ENCODE measurements at places on chromosomes 2 and 18.

DNA sequence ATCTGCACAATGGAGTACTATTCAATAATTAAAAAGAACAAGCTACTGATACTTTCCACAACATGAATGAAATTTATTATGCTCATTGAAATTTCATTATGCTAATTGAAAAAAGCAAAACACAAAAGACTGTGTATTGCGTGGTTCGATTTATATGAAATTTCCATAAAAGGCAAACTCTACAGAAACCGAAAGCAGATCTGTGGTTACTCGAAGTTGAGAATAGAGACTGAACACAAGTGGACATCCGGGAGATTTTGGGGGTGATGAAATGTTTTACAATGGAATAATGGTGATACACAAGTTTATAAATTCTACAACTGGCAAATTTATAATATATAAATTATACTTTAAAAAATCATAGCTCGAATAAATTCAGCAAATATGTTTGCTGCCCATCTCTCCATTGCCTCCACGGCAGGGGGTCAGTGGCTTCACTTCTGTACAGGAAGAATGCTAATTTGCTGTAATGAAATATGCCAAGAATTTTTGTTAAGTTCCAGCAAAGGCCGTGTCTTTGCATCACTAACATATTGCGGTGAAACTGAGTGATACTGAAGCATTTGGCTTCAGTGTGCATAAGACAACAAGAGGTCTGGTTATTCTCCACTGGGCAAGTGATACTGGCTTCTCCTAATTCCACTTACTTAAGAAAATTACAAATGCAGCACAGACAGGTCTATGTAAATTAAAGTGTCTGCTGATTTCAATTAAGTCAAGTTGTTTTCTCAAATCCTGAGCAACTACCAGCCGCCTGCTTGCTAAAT is 96.7 kb downstream of the TMEM163 start:
- DNase-seq, result no peak

GRCh38 chr2:20352230-20352578 is 1.6 kb upstream of the PUM2 start:
- no peak for DNase-seq

DNA sequence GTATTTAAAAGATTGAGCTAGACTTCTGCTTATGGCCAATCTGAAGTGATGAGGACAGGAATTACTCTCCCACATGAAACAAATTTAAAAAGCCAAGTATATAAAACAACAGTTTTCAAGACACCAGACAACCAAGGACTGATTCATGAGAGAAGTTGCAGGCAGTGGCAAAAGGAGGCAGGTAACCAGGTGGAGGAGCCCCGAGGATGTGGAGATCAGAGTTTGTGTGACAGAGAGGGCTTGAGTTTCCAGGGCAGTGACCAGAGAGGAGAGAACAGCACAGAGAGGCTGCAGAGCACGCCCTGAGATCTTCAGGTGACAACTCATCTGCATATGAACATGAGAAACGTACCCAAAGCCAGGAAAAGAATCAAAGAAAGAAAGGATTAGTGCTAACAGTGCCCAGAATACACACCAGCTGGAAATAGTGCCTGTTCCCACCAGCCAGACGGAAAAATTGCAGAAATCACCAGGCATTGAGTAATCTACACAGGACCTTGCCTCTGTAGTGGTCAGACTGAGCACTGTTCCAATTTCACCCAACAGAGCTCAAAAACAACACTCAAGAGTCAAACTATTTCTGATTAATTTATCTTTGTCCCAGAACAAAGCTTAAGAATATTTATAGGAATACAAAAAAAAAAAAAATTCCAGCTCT is 173.1 kb downstream of the SEPTIN10 start:
- no peak for DNase-seq

DNA sequence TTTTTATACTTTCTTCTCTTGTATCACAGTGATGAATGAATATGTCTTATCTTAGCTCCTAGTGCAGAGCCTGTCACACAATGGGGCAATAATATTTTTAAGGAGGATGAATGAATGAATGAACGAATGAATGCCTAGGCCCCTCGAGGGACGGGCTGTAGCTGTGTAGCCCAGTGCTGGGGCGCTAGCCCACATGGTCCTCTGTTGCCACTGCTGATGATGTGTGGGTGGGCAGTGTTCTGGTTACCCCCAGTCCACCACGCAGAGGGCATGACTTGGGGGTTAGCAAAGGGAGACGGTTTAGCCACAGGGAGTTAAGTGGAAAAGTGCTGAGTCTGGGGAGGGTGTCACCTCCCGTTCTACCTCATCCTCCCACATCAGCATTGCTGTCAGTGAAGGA is 134.2 kb downstream of the SMAD7 start:
- DNase-seq, result no peak

DNA sequence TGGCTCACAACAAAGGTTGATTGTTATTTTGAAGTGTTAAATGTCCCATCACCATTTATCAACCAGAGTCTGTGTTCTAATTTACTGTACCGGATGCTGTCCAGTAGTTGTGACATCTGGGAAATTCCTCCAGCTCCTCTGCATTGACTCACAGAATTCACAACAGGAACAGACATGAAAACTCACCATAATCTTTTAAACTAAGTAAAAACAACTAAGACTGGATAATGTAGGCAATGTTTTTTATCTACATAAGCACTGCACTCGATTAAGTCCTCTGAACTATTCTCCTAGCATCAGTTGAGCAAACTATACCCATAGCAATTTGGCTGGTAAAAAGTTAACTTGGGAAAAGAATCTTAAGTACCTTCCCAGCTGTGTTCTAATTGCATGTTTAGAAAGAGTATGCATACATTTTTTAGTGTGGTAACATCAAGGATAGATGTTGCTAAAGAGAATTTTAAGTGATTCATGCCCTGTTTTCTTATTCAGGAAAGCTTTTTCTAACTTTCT is 42.9 kb upstream of the MYO1B start:
- no peak for DNase-seq

DNA sequence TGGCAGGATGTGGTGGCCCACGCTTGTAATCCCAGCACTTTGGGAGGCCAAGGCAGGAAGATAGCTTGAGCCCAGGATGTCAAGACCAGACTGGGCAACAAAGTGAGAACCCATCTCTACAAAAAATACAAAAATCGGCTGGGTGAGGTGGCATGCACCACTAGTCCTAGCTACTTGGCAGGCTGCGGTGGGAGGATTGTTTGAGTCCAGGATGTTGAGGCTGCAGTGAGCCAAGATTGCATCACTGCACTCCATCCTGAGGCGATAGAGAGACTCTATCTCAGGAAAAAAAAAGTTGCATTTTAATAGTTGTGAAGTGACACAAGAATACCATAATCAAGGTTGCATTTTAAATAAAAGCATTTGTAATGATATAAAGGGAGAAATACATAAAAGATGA is 124.1 kb upstream of the SLC38A11 start:
- DNase-seq, result no peak

DNA sequence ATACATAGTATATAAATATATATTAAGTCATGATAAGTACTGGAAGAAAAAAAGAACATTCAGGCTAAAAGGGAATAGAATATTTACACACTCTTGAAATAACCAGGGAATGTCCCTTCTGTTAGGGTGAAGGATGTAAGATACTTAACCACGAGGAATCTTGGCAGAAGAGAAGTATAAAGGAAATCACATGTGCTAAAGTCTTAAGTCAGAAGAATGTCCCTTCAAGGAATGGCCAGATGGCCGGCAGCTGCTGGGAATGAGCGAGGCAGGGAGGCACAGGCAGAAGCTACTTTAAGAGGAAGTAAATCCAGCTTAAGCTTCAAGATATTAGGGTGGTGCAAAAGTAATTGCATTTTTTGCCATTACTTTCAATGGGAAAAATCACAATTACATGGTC is 5.5 kb downstream of the CCDC102B start:
- no peak for DNase-seq

DNA sequence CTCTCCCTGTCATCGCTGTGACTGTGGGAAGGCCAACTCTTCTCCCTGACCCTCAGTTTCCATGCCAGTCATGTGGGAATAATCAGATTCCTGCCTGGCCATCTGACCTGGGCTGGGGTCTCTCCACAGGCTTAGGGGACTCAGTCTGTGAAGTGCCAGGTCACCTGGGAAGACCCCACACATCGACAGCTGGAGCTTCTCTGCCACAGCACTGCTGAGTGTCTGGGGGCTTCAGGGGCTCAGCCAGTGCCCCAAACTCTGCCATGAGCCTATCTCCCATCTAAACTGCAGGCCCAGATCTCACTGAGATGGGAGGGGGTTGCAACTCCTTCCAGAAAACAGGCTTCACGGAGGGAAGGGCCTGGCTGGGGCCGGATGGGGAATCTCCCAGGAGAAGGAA is 42.0 kb upstream of the OTOS start:
- DNase-seq, result no peak

Data from stimulated activated CD4-positive, alpha-beta T cell treated with anti-CD3 and anti-CD28 coated beads, Interleukin-4, amount 100 ng/mL, for 1 hour (primary cell).